Iris pigment epithelial cell (primary cell): ENCODE measurements at places on chromosomes 2 and 18.

DNA sequence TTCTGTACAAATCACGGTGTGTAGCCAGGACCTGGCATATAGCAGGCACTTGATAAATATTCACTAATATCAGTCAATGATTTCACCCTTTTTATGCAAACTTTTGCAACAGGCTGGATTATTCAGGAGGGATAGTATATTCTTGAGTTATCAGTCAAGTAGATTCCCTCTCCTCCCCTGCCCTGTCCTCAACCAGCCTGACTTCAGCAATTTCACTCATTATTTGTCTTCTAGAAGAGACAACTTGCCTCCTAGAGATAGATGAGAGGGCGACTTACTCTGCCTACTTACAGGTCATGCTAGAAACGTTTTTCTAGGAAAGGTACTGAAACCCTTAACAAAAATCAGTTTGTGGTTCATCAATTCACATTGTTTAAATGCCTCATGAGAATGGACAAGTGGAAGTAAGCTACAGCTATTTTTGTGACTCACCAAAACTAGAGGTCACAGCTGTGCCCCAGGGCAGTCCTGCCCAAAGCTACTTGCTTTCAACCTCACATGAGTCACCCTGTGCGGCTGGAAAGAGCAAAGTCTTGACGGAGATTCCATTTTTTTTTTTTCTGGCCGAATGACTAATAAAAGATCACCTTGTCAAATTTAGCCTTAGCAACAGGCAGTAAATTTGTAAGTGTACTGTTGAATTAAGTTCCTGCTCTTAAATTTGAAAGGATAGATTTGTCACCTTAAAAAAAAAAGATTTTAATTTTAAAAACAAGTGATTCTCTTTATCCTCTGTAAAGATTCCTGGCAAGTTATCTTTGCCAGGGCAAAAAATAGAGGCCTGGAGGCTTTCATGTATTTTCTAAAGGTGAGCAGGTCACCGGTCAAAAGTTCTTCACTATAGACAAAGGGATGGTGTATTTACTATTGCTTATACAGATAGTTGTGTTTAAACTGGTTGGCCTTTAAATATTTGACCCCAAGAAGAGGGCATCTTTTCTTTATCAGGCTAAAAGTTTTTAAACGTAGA, 109.0 kb upstream of the SLC35G4 start:
- DNase-seq: peak; percentile 98

DNA sequence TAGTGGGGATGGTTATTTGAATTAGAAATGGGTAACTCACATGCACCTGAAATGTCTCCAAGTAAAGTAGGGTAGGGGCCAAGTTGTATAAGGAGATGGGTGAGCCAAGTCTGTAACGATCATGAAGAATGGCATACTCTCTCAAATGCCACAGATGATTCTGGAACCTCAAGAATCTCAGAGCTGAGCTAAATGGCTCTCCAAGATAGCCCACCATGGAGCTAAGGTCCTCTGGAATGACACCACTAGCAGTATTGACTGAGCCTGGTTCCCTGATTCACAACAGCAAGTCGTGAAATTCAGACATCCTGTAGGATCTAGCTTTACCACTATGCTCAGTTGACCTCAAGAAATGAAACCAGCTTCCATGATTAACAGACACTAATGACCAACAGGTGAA, 115.9 kb upstream of the EPAS1 start:
- DNase-seq: no peak

- no peak for DNase-seq
Measured at GRCh38 chr18:9803698-9804516, 81.9 kb upstream of the TXNDC2 start.

GRCh38 chr2:96356889-96357288, 21.3 kb downstream of the NCAPH start:
- no peak for DNase-seq

DNA sequence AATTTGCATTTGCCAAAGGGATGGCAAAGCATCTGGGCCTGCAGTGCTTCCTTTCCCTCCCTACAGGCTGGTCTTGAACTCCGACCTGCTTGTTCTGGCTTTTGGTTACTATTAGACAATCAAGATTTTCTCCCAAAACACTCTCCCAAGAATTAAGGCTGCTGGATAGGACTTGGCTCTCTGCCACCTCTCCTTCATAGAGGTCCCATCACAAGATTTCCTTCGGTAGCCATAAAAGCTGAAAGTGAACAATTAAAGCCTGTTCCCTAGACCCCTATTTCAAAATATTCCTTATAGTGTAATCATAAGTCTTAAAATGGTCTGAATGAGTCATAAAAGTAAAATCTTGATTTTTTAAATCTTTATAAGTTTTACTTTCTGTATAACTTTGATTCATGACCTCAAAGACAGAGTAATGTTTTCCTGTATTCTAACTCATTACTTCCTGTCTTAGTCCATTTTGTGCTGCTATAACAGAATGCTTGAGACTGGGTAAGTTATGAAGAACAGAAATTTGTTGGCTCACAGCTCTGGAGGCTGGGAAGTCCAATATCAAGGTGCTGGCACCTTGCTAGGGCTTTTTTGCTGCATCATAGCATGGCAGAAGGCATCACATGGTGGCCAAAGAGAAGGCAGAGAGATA, 37.8 kb upstream of the TNP1 start:
- peak; percentile 16 for DNase-seq

DNA sequence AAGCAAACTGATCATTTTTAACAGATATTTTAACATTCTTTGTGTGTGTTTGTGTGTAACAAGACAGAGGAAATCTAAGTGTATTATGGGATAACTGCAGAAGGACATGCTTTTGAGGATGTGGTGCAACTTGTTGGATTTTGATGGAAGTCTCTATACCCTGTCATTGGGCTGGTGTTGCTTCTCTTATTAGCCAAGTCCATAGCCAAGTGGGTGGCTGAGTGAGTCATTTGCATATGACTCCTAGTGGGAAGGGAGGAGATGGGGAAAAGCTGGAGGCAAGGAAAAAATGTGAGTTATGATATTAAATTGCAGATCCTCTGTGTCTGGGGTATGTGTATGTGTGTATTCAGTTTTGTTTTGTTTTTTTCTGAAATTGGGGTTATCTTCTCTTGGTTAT, 879.9 kb downstream of the DCC start:
- DNase-seq: no peak

- DNase-seq: no peak
Measured at GRCh38 chr2:205290299-205290698, 392.0 kb upstream of the NRP2 start.

DNA sequence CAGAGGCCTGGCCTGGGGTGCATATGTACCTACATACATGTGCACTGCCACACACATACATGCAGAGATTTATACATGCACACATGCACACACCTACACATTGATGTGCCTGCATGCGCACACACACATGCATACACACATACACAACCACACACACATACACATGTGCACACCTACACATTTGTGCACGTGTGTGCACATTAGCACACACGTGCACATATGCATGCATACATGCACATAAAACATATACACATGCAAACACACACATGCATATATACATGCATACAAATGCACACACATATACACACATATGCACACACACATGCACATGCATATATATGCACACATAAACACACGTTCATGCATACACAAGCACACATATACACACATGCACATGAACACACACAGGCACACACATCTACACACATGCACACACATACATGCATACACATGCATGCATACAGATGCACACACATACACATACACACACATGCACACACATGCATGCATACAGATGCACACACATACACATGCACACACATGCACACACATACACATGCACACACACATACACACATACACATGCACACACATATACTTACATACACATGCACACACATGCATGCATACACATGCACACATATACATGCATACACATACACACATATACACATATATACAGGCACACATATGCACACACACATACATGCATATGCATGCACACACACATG, 23.6 kb upstream of the OTOS start:
- no peak for DNase-seq

DNA sequence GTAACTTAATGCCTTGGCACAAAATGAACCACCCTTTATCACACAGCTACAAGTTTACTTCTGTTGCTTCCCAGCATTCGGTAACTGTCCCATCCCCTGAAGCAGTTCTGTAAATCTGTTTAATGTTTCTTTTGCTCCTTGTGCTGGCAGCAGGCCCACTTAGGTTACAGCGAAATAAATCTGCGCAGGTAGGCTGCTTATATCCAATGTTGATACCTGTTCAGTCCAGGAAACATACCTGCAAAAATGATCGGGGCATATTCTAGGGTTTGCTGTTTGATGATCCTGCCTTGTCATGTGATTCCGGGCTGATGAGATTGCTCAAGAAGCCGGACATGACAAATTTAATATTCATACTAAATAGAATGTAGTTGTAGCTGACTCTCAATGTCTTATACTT, 23.3 kb downstream of the PELI1 start:
- peak; percentile 23 for DNase-seq

- no peak for DNase-seq
Measured at GRCh38 chr2:2456721-2457120, 125.6 kb upstream of the MYT1L start.

- no peak for DNase-seq
Measured at GRCh38 chr2:769771-770170, 92.6 kb upstream of the TMEM18 start.

GRCh38 chr18:9095297-9096006, 7.0 kb upstream of the NDUFV2 start:
- peak; percentile 62 for DNase-seq

- no peak for DNase-seq
Measured at GRCh38 chr2:127404466-127405254, 13.6 kb upstream of the PROC start.

- no peak for DNase-seq
Measured at GRCh38 chr2:144998435-144998834, 478.5 kb upstream of the ZEB2 start.

DNA sequence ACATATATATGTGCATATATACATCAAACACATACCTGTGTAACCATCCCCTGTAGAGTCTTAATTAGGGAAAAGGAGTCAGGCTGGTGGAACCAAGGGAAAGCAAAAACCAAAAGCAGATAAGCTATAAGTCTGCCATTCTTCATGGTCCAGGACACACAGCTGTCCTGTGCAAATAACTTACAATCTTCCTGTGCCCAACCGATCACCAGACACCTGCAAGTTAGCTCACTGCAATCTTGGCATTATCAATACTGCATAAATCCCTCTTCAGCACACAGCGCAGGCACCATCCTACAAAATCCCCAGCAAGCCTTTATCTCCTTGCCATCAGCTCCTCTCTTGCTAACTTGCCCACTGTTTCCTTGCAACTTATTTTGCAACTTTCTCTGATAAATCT, 60.8 kb upstream of the DYNAP start:
- no peak for DNase-seq

DNA sequence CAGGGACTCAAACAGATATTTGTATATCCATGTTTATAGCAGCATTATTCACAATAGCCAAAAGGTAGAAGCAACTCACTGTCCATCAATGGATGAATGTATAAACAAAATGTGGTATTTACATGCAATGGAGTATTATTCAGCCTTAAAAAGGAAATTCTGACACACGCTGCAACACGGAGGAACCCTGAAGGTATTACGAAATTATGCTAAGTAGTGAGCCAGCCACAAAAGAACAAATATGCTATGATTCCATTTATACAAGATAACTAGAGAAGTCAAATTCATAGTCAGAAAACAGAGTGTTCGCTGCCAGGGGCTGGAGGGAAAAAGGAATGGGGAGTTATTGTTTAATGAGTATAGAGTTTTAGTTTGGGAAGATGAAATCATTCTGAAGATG, 61.0 kb upstream of the CDKL4 start:
- DNase-seq: peak; percentile 37
